Mesothelial cell of epicardium (in vitro differentiated cells): ENCODE measurements at places on chromosomes 2 and 18.
A peak's percentile ranks its signal among the peaks of the same experiment; 100 is the strongest.

DNA sequence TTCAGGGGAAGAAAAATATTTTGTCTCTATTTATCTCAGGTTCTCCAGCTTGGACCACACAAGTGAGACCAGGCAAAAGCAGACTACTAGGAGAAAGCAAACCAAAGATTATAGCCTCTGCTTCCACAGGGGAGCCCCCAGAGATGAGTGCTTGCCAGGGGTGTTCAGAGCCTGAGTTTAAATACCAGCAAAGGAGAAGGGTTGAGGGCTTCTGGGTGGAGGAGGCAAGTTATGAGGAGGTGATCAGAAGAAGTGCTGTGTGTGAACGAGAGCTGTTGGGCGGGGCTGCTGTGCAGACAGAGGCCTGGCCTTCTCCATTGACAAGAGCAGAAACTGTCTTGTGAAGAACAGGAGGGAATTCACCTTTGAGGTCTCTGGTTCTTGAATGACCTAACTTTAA is 32.8 kb upstream of the PXDN start:
- no peak for DNase-seq

GRCh38 chr2:165434865-165435496 is 34.5 kb upstream of the CSRNP3 start:
- DNase-seq = no peak

DNA sequence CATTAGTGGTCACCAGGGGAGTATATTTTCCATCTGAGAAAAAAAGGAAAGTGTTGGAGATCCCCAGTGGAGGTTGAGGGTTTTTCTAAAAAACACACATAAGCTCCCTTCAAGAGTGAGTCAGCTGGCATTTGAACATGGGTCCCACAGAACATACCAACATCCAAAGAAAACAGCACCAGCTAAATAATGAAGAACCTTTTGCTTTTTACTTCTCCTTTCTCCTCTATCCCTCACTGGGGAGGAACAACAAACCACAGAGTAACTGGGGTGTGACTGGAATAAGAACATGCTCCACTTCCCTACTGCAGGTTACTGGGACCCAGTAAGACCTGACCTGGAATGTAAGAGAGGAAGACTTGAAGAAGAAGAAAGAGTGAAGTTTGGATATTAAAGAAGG is 56.5 kb upstream of the RAPH1 start:
- no peak for DNase-seq

DNA sequence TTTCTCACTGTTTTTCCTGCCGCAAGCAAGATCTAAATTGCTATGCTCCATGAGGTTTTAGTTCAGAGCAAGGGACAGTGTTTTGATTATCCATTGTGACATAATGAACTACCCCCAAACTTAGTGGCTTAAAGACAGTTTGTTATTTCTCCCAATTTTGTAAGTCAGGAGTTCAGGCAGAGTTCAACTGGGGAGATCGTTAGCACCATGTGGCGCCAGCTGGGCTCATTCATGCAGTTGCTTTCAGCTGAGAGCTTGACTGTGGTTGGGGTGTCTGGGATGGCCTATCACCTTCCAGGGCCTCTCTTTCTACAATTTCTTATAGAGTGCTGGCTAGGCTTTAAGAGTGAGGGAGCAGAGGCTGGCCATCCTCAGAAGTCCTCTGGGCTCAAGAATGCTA is 382.9 kb upstream of the CELF4 start:
- DNase-seq = no peak

DNA sequence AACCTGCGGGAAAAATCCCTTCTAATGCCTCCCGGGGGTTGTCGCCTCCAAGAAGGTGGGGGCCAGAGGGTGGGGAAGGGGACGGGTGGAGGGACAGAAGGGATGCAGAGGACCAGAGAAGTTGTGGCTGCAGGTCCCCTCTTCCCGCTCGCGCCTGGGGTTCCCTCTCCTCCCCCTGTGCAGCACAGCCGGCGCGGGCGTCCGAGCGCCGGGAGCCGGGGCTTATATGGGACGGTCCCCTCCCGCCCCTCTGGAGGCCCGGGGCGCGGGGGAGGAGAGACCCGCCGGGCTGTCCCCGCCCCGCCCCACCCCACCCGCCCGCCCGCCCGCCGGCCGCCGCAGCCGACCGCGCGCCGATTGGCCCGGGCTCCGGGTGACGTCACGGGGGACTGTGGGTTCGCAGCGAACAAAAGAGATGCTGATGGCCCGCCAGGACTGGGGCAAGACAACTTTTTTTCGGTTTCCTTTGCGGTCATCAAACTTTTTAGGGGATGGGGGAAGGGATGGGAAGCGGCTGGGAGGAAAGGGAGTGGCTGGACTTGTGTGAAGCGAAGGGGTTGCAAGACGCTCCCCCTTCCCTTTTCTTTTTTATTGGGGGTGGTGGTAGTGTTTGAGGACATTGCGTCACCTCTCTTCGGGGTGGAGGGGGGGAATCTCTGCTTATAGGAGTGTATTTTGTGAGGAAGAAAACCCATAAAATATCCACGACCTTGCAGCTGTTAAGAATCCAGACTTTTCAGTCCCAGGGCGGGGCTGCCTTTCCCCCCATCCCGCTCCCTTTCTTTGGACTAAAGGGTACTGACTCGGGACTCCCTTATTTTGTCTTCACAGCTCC is at the start of gene FN1:
Gene FN1, minus strand, starts transcription at position 199 of the 835 bp plus-strand sequence. CDS start 266 bp downstream, outside the sequence.
- DNase-seq = peak; percentile 92

DNA sequence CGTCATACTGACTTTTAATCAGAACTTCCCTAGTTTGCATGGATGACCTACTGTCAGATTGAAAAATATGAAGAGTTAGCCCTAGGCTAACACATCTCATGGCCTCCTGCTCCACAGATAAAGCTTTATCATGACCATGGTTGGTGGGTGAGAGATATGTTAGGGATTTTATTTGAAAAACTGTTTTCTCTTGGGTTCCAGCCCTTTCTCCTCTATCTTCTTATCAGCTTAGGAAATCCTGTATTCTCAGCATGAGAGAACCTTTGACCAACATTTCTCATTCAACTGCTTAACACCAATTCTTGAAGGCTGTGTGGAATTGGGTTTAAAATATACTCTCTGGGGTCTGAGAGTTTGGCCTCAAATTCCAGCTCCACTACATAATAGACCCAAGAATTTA is 1407.0 kb upstream of the CELF4 start:
- DNase-seq = no peak

DNA sequence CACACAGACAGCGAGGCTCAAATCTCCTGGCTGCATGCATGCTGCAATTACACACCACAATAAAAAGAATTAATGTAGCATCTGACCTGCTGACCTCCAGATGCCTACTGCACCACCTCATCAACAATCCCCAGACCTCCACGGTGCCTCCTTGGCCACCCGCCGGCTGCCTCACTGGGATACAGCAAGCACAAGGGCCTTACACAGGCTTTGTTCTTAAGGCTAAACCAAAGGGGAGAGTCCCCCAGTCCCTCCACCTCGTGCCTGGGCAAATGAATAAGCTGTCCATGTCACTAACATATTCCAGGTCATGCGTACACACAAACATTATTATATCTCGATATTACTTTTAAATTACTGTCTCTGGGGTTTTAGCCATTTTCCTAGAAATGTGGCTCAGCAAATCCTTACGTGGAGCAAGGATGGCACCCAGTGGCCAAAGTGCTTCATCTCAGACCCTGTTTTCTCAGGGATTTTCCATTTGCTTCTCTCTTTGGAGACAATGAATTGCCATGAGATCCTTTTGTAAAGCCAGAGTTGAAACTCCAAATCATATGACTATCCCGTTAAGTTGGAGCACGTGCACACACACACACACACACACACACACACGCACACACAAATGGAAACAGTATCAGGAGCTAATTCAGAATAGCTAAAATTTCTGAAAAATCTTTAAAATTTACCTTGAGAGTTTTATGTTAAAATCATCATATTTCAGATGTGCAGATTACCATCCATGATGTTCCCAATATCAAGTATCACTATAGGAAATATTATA is 313.8 kb downstream of the PDE11A start:
- peak; percentile 73 for DNase-seq

DNA sequence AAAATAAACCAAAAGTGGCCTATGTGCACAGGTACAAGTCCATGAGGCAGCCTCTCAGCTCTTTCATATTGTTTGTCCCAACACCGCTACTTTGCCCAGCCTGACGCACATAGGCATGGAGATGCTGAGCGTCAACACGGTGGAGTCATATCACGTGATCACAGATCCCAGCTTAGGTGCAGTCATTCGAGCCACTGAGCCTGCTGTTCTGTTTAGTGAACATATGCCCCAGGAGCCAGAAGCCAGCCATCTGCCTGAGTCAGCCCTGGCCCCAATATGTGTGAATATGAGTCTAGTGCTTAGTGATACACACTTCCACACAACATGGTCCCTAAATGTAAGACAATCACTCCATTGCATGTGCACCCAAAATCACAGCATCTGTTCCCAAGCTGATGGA is 88.2 kb upstream of the LCLAT1 start:
- no peak for DNase-seq

DNA sequence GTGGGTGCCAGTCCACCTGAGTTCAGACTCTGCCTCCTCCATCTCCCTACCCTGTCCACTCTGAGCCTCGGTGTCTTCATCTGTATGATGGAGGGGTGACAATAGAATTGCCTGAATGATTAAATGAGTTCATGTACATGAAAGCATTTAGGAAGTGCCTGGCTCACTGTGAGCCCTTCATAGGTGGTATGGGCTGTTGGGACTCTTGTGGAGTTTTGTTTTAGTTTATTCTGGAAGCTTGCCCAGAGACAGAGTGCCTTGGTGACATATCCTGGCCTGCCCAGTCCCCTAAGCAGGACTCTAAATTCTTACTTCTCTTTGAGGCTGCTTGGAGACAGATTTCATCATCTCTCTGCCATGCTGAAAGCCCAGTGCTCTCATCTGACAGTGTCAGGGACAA is 24.5 kb upstream of the GIGYF2 start:
- DNase-seq = no peak

- no peak for DNase-seq
Observed at GRCh38 chr2:151138507-151138906, 123.2 kb downstream of the RBM43 start.

- DNase-seq = no peak
Observed at GRCh38 chr18:13145636-13146190, 72.8 kb upstream of the LDLRAD4 start.

DNA sequence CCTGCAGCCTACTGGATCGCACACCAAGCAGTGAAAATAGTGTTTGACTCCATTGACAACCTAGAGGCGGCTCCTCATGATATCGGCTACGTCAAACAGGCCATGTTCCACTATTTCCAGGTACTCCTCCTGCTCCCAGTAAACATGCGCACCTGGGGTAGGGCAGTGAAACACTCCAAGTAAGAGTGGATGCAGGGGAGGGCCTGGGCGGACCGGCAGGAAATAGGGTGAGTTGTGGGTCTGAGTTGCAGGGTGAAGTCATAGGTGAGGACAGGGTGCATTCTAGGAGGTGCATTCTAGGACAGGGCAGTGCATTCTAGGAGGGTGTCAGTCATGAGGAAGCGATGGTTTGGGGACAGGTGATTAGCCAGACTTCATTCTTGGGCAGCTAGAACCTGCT is 5.0 kb downstream of the NAGK start:
- no peak for DNase-seq

DNA sequence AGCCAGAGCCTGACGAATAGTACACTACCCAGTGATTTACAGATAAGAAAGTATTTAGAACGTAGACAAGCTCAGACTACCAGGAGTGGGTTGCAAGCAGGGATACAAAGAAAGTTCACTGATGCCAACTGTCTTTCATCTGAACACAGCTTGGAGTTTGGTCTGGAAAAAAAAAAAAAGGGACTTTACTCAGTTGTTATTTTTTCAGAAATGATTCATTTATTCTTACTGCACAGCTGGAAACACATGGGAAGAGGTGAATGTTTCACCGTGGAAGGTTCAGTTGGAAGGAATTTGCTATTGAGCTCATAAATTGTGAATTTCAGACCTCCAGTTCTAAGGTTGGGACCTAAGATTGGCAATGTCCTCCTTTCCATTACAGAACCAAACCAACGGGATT is 259.7 kb downstream of the ETAA1 start:
- no peak for DNase-seq

DNA sequence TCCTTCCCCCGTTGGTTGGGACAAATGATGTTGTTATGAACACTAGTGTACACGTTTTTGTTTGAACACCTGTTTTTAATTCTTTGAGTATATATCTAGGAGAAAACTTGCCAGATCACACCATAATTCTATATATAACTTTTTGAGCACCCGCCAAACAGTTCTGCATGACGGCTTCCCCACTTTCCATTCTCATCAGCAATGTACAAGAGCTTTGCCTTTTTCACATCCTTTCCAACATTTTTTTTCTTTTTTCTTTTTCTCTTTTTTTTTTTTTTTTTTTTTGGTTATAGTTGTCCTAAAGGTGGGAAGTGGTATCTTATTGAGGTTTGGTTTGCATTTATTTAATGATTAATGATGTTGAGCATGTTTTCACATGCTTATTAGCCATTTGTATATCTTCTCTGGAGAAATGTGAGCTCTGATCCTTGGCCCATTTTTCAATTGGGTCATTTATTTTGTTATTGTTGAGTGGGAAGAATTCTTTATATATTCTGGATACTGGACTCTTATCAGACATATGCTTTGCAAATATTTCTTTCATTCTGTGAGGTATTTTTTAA is 86.9 kb upstream of the ZC3H15 start:
- no peak for DNase-seq

DNA sequence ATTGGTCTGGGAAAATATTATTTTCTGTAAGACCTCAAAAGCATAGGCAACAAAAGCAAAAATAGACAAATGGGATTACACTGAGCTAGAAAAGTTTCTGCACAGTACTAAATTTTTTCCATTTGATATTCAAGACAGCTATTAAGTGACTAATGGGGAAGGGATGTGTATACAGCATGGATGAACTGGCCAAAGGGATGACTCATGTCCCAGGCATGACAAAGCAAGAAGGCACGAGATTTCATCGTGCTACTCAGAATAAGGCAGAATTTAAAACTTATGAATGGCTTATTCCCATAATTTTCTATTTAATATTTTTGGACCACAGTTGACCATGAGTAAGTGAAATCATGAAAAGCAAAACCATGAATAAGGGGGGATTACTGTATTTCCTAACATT is 1250.1 kb upstream of the GYPC start:
- DNase-seq = no peak

- no peak for DNase-seq
Observed at GRCh38 chr2:203914546-203915182, 21.9 kb upstream of the ICOS start.

GRCh38 chr2:28391564-28392296 is 928 bp upstream of the FOSL2 start:
- no peak for DNase-seq

DNA sequence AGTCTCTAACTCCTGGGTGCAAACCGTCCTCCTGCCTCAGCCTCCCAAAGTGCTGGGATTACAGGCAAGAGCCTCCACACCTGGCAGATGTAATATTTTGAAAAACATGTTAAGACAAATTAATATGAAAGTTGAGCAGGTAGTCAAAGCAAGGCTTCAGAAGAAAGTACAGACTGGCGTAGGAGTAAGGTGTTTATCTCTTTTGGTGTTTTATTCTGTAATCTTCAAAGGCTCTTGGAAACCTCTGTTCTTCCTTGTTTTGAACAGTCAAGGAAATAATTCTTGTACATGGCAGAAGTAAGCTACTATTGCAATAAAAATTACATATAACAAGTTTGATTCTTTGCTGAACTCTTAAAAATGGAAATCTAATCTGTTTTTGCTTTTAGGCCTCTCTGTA is 5.3 kb downstream of the RNF138 start:
- no peak for DNase-seq

GRCh38 chr2:71629273-71629672 is 175.9 kb downstream of the DYSF start:
- no peak for DNase-seq

- DNase-seq = no peak
Observed at GRCh38 chr2:85936421-85937068, 47.8 kb upstream of the ST3GAL5 start.

GRCh38 chr2:127014630-127015029 is 92.3 kb downstream of the BIN1 start:
- DNase-seq = no peak
